ENCODE measurements at places on chromosomes 5 and 9. TPM values are rescaled to one million over a fixed set of nuclear protein-coding genes. Genes with fewer than 3 reads are reported as not detected.

PLCXD3 gene
- 7.2 TPM for total RNA-seq

- no peak for DNase-seq
These were observed 2.2 kb downstream of the UNC5A start for GRCh38 chr5:176812269-176813259.

DNA sequence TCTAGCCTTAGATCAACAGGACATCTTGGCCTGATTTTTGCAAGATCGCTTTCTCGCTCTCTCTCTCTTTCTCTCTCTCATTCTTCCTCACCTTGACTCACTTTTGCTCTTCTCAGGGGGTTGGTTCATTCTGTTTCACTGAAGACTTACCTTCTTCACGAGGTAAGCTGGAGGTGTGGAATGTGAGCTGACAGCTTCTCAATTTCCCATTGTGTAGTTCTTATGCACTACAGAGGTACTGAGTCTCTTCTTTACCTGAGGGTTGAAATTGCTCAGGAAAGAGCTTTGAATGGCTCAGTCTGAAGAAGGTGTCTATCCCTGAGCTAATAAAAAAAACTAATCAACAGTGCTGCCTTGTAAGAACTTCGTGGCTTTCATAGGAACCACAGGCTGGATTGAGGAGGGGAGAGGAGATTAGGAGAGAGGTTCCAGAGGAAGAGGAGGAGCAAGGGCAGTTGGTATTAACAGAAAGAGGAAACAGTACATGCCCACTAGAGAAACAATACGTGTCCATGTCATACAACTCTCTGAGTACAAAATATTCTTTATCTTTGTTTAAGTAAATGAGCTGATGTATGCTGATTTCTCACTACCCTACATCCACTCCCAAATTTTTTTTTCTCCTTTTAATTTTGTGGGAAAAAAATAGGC, 192.2 kb downstream of the TMEM167A start:
- DNase-seq, result no peak

GRCh38 chr9:95947118-95947517, 71.6 kb downstream of the ERCC6L2 start:
- DNase-seq, result no peak

DNA sequence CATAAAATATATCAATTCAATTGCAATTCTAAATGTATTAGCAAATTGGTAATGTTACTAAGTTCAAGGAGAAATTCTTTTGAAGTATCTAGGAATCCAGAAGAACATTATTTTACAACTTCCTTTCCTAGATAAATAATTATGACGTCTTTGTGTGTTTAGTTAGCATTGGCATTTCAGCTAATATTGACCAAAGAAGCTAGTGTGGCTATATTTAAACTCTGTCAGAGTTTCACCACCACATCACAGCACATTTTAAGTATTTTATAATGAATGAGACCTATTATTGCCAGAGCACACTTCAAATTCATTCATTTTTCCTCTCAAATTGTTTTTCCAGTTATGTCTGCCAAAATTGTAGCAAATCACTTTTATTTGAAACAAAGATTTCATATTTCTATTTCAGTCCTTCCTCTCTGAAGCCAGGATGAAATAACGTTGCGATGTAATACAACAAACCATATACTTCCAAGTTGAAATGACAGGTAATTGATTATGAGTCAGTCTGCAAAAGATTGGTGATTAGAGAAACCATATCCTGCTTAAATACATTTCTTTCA, 18.9 kb downstream of the PLK2 start:
- DNase-seq, result no peak

DNA sequence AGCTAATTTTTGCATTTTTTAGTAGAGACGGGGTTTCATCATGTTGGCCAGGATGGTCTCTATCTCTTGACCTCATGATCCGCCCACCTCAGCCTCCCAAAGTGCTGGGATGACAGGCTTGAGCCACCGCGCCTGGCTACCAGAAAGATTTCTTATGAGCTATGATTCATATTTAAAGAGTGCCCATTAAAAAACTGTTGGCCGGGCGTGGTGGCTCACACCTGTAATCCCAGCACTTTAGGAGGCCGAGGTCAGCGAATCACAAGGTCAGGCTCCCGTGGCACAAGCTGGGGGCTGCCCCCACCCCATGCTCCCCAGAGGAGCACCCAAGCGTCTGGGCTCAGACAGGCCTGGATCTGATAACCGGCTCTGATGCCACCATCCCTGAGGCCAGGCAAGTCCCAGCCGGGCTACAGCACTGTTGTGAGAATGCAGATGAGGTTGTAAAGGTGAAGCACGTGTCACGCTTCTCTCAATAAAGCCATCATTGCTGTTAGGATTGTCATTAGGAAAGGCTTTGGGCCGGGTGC, 13.9 kb downstream of the QRFP start:
- DNase-seq, result no peak

DNA sequence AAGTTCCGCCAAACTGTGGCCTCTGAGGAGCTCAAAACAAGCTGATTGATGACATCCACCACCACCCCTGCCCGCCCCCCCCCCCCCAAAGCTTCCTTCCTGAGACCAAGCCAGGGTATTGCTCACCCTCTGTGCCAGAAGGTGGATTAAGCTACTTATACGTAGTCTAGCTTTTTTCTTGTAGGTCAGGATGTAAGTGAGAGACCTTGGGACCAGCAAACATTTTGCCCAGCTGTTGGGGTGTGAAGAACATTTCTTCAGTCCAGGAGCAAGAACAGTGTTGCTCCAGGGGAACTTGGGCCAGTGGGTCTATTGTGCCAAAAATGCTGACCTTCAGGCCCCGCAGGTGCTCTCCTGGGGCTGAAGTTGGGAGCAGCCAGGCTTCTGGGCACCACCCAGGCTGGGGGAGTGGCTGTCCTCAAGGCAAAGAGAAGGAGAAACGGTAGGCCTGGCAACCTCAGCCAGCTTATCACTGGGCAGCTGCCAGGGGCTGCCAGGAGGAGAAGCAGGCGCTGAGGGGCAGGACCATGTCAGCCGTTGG, 18.0 kb downstream of the NEURL1B start:
- no peak for DNase-seq

DEPDC1B gene
- 2.4 TPM for total RNA-seq

DNA sequence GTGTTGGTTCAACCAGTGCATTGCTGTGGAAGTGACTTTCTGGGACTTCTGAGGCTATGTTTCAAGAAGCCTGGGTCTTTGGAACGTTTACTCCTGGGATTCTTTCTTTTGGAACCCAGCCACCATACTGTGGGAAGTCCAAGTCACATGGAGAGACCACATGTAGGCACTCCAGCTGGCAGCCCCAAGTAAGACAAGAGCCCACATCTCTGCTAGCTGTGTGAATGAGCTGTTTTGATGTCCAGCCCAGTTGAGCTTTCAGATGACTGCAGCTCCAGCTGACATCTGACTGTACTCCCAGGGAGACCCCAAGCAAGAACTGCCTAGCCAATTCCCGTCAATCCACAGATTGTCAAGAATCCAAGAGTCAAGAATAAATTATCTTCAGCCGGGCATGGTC, 60.1 kb upstream of the SPATA31D4 start:
- no peak for DNase-seq

OCLN gene
- 0.53 TPM for total RNA-seq

GRCh38 chr5:22053195-22053594, 799.9 kb downstream of the CDH12 start:
- DNase-seq, result no peak

DNA sequence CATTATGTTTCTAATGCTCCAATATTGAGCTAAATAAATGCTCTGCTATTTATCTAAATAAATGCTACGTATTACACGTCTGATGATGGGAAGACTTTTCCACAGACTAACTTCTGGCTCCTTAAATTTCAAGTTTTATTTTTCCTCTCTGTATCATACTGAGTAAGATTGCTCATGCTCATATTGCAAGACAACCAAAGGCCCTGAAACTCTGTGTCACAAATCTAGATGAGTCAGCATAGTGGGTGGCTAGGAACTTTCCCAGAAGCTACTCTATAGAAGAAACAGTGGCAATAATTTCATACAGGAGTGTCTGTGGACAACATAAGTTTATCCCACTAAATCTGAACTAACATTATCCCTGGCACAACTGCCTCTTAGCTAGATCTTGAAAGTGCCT, 53.0 kb upstream of the RFX3 start:
- no peak for DNase-seq

DNA sequence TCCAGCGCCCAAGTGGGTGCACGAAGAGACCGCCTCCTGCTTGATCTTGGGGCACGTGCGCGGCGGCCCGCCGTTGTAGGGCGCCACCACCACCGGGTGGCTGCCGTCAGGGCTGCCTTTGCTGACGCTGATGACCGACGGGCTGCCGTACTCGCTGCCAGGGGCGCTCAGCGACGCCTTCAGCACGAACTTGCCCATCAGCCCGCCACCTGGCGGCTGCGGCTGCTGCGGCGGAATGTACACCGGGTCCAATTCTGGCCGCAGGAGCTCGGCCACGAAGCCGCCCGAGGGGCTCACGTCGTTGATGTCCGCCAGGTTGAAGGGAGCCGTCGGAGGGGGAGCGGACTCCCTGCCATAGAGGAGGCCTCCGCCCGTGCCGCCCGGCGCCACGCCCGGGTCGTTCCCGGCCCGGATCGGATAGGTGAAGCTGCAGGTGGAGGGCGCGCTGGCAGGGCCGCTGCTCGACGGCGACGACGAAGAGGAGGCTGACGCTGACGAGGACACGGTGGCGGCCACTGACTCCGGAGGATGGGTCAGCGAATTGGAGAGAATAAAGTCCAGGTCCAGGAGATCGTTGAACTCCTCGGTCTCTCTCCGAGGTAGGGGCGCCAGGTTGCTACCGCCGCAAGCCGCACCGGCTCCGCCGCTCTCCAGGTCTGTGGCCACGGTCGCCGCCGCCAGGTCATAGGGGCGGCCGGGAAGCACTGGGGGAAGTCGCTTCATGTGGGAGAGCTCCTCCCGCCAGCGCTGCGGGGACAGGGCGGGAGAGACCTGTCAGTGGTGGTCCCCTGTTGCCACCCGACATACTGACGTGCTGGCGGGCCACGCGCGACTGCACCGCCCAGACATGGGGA, 1.8 kb downstream of the KLF4 start:
- DNase-seq, result no peak

GARIN3 gene
- not detected for total RNA-seq

- no peak for DNase-seq
These were observed 217.5 kb upstream of the ACTBL2 start for GRCh38 chr5:57700072-57700471.

PCDHGC4 gene
- 59.3 TPM for total RNA-seq

DNA sequence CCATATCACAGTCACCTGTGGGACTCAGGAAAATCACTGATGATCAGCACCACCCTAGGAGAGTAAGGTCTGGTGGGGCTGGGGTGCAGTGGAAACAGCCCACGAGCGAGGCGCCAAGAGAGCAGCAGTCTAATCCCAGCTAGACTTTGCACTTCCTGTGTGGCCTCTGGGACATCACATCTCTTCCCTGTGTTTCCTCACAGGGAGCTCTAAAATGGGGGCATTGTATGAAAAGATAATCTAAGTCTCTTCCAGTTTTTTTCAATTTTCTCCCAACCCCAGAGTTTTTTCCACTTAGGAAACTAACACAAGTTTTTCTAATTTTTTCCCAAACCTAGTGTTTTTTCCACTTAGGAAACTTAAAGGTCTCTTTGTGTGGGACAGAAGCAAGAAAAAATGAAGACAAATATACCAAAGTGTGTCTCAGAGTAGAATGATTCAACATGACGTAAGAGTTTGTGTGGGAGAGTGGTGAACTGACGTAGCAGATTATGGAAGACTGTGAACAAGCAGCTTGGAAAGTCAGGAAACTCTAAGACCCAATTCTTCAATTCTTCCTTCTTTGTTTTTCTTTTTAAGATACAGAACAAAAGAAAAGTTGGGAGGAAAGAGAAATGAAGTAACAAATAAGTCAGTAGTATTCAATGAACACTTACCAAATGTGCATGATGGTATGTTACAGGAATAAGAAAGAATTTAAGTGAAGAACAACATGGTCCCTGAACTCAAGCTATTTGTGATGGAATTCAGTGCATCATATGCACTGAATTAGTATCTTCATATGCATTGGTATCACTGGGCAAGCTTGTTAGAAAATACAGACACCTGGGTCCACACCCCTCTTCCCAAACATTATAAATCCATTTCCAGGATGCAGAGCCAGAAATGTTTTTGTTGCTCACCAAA, 51.3 kb downstream of the LHFPL2 start:
- no peak for DNase-seq

- DNase-seq, result no peak
These were observed 252.2 kb downstream of the SLF1 start for GRCh38 chr5:94870511-94871183.

SLC6A18 gene
- total RNA-seq, result not detected

DNA sequence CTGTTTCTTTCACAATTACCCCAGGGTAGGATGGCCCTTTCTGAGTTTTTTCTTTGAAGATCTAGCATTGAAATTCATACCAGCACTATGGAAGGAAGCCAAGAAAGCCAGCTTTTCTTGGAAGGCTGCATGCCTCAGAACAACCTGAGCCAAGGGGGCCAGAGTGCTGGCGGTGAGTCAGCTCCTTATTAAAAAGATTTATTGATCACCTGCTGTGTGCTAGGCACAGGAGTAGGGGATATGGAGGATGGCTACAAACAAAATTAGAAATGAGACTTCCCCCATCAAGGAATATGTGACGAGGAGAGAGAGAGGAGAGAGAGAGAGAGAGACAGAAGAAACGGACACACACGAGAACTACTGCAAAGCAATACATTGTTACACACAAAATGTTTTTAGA, 184.6 kb upstream of the PUM3 start:
- DNase-seq, result no peak

LAMC3 gene
- 1.6 TPM for total RNA-seq

TMEM232 gene
- total RNA-seq, result not detected

DNA sequence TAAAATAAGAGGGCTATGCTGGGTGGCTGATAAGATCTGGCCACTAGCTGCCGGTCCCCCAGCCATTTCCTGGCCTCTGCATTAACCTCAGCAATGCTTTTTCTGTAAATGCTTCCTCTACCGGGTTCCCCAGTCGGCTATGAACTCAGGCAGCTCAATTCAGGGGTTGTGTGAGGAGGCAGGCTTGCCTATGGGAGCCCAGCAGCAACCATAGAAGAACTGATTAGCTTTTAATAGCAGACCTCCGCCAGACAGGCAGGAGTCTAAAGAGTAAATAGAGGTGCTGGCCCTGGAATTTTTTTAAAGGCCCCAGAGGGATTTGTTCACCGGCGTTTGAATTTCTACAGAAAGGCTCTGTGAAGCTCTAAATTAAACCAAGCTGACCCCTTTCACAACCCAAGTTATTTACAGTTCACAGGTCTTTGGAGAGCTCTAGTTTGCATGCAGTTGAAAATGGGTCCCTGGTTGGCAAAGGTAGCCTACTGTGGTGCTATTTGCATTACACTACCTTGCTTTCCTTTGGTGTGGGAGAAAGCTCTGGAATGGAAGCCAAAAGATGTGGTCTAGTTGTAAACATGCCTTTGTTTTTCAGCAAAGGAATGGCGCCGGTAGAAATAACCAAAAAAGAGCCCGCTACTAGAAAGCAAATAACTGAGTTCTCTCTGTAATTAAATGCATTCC, 289.7 kb upstream of the SEMA6A start:
- DNase-seq, result no peak

GRCh38 chr5:91794856-91795548, 411.9 kb upstream of the ARRDC3 start:
- no peak for DNase-seq

- DNase-seq, result no peak
These were observed 4.0 kb upstream of the MEGF9 start for GRCh38 chr9:120718316-120718715.

GLDC gene
- 0.64 TPM for total RNA-seq

- no peak for DNase-seq
These were observed 158.1 kb downstream of the MLLT3 start for GRCh38 chr9:20464242-20464641.
